ENCODE measurements at places on chromosomes 1 and 21. TPM values are rescaled to one million over a fixed set of nuclear protein-coding genes. Genes with fewer than 3 reads are reported as not detected.

DNA sequence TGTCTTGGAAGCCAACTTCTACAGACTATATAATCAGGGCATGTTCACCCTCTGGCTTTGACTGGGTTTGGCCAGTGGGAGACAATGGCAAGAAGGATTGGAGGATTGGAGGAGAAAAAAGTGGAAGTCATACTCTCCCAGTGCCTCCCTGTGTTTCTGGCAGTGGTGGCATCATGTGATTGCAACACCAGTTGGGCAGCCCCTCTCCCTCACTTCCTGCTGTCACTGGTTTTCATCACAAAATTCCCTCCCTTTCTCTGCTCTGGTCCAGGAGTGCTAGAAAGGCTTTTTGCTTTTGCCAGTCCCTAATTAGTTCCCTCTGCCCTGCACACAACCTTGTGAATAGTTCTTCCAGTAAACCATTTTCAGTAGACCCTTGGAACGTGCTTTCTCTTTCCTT, 3.7 kb upstream of the QSOX1 start:
- H3K27ac ChIP-seq = no peak overlapping the region
- no peak for DNase-seq
- no peak overlapping the region for H3K4me3 ChIP-seq

Gene ABCG1
- polyA plus RNA-seq = 14.0 TPM

GRCh38 chr1:236103646-236104218, 38.6 kb upstream of the GPR137B start:
- peaks cover 6% of the 10 kb centered on the region for H3K4me1 ChIP-seq
- no peak overlapping the region for H3K4me3 ChIP-seq
- H3K27ac ChIP-seq = no peak overlapping the region
- H3K27me3 ChIP-seq = no peaks in the 10 kb centered on the region
- H3K36me3 ChIP-seq = no peaks in the 10 kb centered on the region

DNA sequence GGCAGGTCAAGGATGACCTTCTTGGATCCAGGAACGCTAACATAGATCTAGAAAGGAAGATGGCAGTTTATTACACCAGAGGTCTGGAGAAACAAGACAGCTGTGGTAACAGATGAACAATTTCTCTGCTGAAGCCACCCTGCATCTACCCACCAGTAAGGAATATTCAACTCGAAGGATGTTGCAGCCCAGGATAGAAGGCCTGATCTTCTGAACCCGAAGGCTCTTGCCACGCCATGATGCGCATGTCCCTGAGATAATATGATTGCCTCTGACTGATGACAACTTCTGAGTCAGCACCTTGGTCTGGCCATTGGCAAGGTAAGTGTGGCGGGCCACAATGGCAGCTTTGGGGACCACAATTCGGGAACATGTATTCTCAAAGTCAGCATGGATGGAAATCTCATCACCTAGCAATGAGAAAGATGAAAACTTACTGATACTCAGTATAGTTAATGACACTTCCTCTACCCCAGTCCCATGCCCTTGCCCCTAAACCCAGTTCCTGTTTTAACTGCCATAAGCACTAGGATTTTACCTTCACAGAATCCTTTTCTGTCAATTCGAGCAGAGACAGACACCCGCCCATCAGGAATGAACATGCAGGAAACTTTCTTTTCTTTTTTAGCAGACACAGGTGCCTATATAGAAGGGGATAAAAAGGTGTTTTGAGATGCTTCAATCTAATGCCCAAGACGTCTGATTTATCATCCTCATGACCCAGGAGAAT, 1.8 kb downstream of the TXNIP start:
- no peaks in the 10 kb centered on the region for H3K27me3 ChIP-seq
- DNase-seq = no peak
- H3K36me3 ChIP-seq = peaks cover 6% of the 10 kb centered on the region
- peak overlapping the region; percentile 88 for H3K4me3 ChIP-seq

Gene WNT9A
- 1.5 TPM for polyA plus RNA-seq

- no peak overlapping the region for H3K4me3 ChIP-seq
- no peaks in the 10 kb centered on the region for H3K27me3 ChIP-seq
- H3K36me3 ChIP-seq = no peaks in the 10 kb centered on the region
- DNase-seq = no peak
- H3K4me1 ChIP-seq = no peaks in the 10 kb centered on the region
Observed at GRCh38 chr1:118555638-118556037, 370.6 kb upstream of the SPAG17 start.

GRCh38 chr21:16584756-16585155, 855.0 kb downstream of the USP25 start:
- peaks cover 21% of the 10 kb centered on the region for H3K4me1 ChIP-seq
- H3K4me3 ChIP-seq = no peak overlapping the region
- H3K27ac ChIP-seq = no peak overlapping the region

Measured in hepatocyte (in vitro differentiated cells).